Psoas muscle (tissue), 8 donors: ENCODE measurements at places on chromosomes 2 and 18.

- DNase-seq, result peak; percentile 13
These were observed 4.4 kb downstream of the MAL start for GRCh38 chr2:95029898-95030341.

DNA sequence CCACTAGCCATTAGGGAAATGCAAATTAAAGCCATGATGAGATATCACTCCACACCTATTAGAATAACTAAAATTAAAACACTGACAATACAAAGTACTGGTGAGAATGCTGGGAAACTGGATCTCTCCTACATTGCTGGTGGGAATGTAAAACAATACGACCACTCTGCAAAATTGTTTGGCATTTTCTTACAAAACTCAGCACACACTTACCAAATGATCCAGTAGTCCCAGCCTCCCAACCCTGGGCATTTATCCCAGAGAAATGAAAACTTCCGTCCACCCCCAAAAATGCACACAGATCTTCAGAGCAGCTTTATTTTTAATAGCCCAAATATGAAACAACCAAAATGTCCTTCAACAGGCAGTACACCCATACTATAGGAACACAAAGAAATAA, 8.9 kb upstream of the TMSB10 start:
- DNase-seq, result no peak

- no peak for DNase-seq
These were observed 295.9 kb downstream of the ERBB4 start for GRCh38 chr2:212242724-212243123.

DNA sequence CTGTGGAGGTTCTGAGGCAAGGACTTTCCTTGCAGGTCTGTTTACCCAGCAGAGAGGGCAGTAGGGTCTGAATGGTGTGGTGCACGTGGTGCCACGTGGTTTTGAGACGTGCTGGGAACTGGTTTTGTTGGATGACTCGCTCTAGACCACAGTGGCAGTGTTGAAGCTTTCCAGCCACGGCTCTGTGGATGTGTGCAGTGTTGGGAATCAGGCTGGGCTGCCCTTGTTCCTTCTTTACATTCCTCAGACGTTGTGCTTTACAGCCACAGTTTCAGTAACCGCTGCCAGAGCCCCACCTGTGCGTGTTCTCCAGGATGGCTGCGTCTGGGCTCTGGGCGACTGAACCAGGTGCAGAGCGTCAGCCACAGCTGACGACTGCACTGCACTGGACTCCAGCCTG, 8.2 kb downstream of the CTDP1 start:
- no peak for DNase-seq

DNA sequence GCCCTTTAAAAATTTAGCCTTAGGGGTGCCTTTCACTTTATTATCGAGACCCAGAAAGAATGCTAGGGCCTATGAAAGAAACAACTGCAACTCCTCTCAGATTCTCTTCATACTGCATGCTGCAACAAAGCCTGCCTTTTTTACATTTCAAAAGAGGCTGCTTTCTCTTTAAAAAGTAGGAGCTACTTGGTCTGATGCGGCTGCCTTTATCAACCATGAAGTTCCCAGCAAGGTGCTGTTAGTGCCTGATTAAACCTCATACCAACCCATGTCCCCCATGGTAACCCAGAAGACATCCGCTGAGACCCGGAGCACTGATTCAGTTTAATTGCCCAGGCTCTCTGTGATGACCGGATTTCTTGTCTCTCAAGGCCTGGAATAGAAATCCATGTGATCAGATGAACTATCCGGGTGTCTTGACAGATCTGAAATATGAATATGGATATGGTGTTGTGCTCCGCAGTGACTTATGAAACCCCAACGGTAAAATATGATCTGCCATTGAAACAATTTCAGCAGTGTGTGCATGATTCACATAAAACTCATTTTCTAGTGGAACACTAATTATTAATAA, 368.3 kb downstream of the ZNF521 start:
- no peak for DNase-seq

GRCh38 chr2:27704342-27704876, 40.7 kb downstream of the SLC4A1AP start:
- DNase-seq, result no peak

DNA sequence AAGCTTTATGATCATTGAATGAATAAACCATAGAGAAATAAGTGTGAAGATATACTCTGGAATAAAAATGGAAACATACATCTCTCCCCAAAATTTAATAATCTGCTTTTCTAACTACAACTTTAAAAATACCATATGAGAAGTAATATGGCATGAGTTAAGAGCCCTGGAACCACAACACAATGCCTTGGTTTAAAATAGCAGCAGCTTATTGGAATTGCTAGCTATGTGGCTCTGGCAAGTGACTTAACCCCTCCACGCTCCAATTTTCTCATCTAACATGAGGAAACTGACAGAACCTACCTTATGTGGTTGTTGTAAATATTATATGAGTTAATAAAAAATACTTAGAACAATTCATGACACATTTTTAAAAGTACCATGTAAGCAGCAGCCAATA, 76.4 kb downstream of the VPS54 start:
- no peak for DNase-seq

DNA sequence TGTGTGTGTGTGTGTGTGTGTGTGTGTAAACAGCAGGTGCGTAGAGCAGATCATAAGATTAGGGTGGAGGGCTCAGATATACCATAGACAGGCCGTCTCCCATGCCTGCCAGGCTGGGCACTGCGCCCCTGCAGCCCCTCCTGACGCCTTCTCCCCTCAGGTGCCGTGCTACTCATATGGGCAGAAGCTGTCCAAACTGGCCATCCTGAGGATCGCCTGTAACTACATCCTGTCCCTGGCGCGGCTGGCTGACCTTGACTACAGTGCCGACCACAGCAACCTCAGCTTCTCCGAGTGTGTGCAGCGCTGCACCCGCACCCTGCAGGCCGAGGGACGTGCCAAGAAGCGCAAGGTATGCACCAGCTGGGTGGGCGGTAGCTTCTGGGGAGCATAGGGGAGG, 10.0 kb downstream of the ATOH8 start:
- DNase-seq, result no peak

GRCh38 chr2:58700591-58700990, 459.5 kb upstream of the FANCL start:
- DNase-seq, result no peak

GRCh38 chr18:80176334-80177073, 67.4 kb downstream of the ADNP2 start:
- DNase-seq, result no peak

DNA sequence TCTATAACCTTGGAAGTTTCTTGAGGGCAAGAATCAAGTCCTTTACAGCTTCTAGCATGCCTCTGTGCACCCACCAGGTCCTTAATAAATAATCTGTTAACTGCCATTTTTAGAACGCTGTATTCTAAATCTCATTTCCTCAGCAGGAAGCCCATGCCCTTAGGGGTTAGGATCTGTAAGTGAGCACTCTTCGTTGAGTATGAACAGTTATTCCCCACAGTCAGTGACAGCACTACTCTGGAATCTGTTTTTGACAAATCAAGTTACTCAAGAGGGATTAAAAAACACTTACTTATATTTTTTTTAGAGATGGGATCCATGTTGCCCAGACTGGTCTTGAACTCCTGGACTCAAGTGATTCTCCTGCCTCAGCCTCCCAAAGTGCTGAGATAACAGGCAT, 14.6 kb downstream of the PAIP2B start:
- DNase-seq, result no peak

- no peak for DNase-seq
These were observed 15.9 kb upstream of the LHCGR start for GRCh38 chr2:48771241-48772014.

GRCh38 chr2:193841384-193842150, 1646.8 kb upstream of the TMEFF2 start:
- DNase-seq, result no peak

- DNase-seq, result no peak
These were observed 167.5 kb downstream of the UBR3 start for GRCh38 chr2:169994752-169995151.

DNA sequence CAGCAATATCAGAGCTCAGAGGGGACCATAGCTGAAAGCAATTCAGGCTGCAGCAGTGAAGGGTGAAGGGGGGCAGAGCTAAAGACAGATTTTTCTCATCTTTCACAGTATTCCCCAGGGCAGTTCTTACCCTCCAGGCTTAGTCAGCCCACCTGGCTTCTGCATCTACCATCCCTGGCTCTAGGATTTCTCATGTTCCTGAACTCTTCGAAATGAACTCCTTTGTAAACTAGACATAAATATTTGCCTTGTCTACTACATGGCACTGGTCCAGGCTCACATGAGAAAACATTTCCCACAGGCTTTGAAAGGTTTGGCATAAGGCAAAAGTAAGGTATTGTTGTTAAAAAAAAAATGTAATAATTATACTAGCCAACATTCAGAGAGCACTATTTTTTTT, 23.6 kb upstream of the NEB start:
- no peak for DNase-seq

GRCh38 chr2:112156152-112156986, 18.2 kb downstream of the FBLN7 start:
- DNase-seq, result no peak

DNA sequence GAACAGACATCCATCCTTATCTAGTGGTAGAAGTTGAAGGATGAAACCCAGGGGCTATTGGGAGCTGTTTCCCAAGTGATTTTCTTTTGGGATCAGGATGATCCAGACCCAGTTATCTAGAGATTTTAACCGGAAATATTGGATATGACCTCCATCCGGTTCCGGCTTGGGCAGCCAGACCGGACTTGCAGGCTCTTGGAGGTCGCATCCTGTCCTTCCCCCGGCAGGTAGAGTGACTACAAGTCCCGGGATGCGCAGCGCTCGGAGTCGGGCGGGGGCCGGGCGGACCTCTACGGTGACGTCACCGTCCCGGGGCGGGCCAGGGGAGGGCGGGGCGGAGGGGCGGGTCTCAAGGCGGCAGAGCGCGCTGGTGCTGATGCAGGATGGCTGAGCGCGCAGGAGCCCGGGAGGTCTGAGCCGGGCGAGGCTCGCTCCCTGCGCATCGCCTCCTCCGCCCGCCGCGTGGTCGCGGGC, at the start of gene KIF5C:
Gene KIF5C, plus strand, starts transcription at position 360 of the 474 bp plus-strand sequence. CDS start 391 bp downstream, outside the sequence.
- peak; percentile 74 for DNase-seq

DNA sequence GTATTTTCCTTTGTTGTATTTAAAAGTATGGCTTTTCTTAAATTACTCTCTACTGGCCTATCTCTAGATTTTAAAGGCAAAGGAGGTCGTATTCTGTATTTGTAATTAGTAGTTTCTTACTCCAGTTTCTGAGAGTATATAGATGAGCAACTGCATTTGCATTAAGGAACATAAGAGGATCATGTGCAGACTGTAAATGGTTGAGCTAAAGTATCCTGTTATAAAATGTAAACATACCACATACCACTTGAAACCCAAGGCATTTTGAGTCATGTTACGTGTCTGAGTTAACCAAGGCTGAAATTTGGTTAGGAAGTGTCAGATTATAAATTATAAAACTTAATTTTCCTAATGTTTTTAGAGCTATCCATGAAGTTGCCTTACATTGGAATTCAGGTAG, 76.3 kb downstream of the GPD2 start:
- no peak for DNase-seq

DNA sequence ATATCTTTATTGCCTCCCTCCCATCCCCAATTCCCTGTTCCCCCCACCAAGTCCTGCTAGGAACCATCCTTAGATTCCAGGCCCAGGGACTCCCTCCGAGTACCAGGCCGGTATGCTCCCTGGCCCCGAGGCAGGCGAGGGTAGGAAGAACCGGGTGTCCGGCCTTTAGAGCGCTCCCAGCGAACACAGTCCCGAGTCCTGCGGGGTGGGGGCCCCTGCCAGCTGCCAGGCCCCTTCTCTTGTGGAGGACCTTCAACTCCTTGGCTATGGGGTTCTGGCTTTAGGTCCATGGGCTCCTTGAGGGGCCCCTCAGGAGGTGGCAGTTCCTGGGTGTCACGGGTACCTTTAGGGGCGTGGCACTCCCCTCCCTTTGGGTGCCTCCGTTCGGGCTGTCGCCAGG, 4.4 kb downstream of the BCS1L start:
- no peak for DNase-seq

DNA sequence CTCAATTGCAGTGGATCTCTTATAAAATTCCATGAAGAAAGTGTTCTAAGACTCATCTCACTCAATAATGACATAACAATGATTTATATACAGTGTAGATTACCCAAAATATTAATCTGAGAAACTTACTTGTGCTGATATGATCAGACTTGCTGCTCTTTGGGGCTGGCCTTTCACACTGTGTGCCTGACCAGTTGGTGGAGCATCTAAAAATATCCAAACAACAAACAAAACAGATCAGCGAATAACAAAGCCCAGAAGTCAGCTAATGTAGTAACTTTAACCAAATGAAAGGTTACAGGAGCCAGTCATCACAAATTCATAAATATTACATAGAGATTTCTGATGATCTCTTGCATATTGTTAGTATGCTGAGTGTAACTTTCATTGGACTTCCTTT, 1466.8 kb upstream of the NXPH2 start:
- no peak for DNase-seq

- DNase-seq, result no peak
These were observed 39.1 kb downstream of the FOSL2 start for GRCh38 chr2:28431741-28432140.

GRCh38 chr18:48674758-48675351, 136.0 kb downstream of the CTIF start:
- DNase-seq, result no peak

DNA sequence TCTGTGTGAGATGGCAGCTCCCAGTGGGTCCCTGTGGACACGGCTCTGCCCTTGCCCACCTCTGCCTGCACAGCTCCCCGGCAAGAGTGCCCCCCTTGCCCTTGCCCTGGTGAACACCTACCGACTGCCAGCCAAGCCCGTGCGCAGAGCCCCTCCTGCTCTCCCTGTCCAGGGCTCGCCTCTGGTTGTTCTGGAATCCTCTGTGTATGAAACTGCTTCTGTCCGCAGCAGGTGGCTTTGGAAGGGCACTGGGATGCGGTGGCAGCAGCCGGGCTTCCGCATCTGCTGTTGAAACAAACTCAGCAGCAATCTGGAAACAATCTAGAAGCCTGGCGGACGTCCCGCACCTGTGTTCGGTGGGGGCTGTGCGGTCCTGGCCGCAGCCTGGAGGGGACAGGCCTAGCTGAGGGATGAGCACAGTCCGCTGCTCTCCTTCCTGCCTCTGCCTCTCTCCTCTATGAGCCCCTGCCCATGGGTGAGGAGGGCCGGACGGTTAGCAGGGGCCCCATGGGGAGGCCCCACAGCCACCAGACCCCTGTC, 34.0 kb upstream of the KLF11 start:
- no peak for DNase-seq

- DNase-seq, result no peak
These were observed 56.9 kb upstream of the SMAD2 start for GRCh38 chr18:47987388-47987699.
